ENCODE measurements at places on chromosomes 4 and X. TPM values are rescaled to one million over a fixed set of nuclear protein-coding genes. Genes with fewer than 3 reads are reported as not detected.

Gene RADX
- total RNA-seq: 6.2 TPM

Gene NKRF
- total RNA-seq: 9.6 TPM

DNA sequence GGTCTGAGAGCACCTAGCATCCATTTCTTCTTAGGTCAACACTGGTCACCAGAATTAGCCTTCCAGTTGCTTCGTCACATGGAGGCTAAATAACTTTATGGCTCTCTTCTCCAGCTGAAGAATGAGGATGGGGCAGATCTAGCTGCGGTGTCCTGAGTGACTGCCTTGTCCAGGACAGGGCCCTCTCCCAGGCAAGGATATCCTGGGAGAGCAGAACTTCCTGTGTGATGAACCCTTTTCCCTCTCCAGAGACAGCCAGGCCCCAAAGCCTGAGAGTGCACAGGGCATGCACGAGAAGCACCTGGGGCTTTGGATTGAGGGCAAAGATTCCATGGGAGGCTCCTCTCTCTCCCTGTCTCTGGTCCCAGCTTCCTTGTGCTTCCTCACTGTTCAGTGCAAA lies 108.2 kb upstream of the MAMLD1 start:
- no peak overlapping the region for H3K4me3 ChIP-seq
- H3K27me3 ChIP-seq: no peaks in the 10 kb centered on the region
- H3K27ac ChIP-seq: no peak overlapping the region

DNA sequence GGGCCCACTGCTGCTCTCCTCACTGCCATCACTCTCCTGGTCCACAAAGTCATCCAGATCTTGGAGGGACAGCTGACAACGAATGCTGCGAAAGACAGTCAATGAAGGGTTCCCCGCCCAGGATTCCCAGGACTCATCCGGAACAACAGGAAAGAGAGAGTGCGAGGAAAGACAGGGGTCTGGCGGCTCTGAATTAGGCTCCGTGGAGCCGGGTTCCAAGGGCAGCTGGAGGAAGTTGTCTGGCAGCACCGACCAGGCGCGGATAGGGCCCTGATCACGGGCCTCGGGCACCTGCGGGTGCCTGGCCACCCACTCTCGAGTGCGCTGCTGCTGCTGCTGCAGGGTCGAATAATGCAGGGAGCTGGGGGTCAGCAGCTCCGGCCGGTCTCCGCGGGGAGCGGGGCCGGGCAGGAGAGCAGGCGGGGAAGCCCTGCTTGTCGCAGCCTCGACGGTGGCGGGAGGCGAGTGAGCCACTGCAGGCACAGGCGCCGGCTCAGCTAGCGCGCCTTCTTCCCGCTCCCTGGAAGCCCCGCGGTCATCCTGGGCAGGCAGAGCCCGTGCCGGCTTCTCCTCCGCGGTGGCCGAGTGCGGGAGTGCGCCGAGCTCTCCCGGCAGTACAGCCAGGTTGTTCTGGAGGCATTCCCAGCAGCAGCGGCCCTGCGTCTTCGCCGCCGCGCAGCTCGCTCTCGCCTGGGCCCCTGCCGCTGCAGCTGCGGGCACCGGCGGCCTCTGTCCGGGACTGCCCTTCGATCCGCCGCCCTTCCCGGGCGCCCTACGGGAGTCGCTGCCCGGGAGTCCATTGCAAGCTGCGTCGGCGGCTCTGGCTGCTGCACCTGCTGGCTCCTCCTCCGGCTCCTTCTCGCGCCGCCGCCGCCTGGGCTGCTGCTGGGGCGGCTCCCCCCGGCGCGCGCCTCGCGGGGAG lies 1.1 kb downstream of the SOWAHB start:
- peak; percentile 56 for DNase-seq
- H3K27ac ChIP-seq: peak overlapping the region; percentile 87

- DNase-seq: no peak
- no peaks in the 10 kb centered on the region for H3K4me1 ChIP-seq
Observed at GRCh38 chrX:109614951-109615350, 10.0 kb downstream of the KCNE5 start.

DNA sequence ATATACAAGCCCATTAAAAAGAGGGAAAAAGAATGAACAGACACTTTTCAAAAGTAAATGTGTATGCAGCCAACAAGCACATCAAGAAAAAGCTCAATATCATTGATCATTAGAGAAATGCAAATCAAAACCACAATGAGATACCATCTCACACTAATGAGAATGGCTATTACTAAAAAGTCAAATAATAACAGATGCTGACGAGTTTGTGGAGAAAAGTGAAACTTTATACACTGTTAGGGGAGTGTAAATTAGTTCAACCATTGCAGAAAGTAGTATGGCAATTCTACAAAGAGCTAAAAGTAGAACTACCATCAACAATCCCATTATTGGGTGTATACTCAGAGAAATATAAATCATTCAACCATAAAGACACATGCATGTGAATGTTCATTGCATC lies 203.0 kb downstream of the ARAP2 start:
- no peaks in the 10 kb centered on the region for H3K4me1 ChIP-seq
- H3K27ac ChIP-seq: no peak overlapping the region
- no peak for DNase-seq
- no peaks in the 10 kb centered on the region for H3K36me3 ChIP-seq

Gene TMEM128
- total RNA-seq: 28.2 TPM

DNA sequence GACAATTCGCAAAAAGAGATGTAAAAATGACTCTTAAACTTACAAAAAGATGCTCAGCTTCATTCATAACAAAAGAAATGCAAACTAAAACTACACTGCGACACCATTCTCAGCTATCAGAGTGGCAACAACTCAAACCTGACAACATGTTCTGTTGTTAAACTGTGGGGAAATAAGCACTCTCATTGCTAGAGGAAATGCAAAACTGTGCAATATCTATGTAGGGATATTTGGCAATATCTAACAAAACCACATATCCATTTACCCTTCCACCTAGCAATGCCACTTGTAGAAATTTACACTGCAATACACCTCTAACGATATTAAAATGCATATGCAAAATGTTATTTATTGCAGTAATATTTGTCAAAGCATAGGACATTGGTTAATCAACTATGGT lies 78.3 kb upstream of the EGFL6 start:
- no peaks in the 10 kb centered on the region for H3K36me3 ChIP-seq
- DNase-seq: no peak

- peaks cover 2% of the 10 kb centered on the region for H3K36me3 ChIP-seq
- H3K4me3 ChIP-seq: no peak overlapping the region
- H3K4me1 ChIP-seq: no peaks in the 10 kb centered on the region
- DNase-seq: no peak
- no peaks in the 10 kb centered on the region for H3K27me3 ChIP-seq
- no peak overlapping the region for H3K27ac ChIP-seq
Observed at GRCh38 chr4:78584863-78585547, 33.4 kb downstream of the ANXA3 start.

Data from lung (tissue), 17 donors.